ENCODE measurements at places on chromosomes 6 and 20.

GRCh38 chr6:132131758-132132157 is 180.6 kb upstream of the CCN2 start:
- DNase-seq, result peak; percentile 99
- peaks cover 6% of the 10 kb centered on the region for H3K4me1 ChIP-seq
- H3K27me3 ChIP-seq, result no peaks in the 10 kb centered on the region
- no peaks in the 10 kb centered on the region for H3K36me3 ChIP-seq
- H3K4me3 ChIP-seq, result no peak overlapping the region

DNA sequence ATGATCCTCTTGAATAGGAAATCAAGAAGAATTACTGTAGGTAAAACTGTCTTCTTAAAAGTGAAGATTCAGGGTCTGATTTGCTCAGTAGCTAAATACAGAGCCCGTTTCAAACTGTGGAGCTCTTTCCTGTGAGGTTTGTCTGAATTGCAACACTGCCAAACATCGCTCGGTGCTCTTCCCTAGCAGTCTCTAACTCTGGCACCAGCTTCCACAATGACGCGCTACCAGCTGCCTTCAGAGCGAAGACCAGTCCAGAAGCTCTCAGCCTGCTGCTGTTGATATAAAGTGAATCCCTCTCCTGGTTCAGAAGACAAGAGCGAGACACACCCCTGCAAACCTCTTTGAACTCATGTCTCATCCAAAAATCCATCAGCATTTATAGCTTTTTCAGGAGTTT is 447.0 kb downstream of the LMBRD1 start:
- H3K36me3 ChIP-seq, result no peaks in the 10 kb centered on the region
- H3K27me3 ChIP-seq, result no peaks in the 10 kb centered on the region
- DNase-seq, result no peak
- H3K4me1 ChIP-seq, result no peaks in the 10 kb centered on the region

GRCh38 chr6:16183187-16183664 is 54.3 kb downstream of the MYLIP start:
- peaks cover 5% of the 10 kb centered on the region for H3K27me3 ChIP-seq
- H3K36me3 ChIP-seq, result no peaks in the 10 kb centered on the region
- DNase-seq, result peak; percentile 71
- H3K4me3 ChIP-seq, result no peak overlapping the region
- H3K4me1 ChIP-seq, result peaks cover 3% of the 10 kb centered on the region

DNA sequence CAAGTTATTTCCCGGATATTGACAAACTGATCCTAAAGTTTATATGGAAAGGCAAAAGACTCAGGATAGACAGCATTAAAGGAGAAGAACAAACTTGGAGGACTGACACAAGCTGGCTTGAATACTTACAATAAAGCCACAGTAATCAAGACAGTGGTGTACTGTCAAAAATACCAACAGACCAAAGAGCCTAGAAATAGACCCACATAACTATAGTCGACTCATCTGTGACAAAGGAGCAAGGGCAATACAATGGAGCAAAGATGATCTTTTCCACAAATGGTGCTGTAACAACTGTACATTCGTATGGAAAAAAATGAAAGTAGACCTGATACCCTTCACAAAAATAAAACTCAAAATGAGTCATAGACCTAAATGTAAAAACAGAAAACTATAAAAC is 46.0 kb downstream of the ABHD12 start:
- no peak for DNase-seq
- H3K4me1 ChIP-seq, result peaks cover 10% of the 10 kb centered on the region
- no peaks in the 10 kb centered on the region for H3K36me3 ChIP-seq
- H3K27me3 ChIP-seq, result no peaks in the 10 kb centered on the region
- H3K27ac ChIP-seq, result no peak overlapping the region

GRCh38 chr6:119686644-119687043 is 337.1 kb upstream of the MAN1A1 start:
- no peak overlapping the region for H3K4me3 ChIP-seq
- DNase-seq, result no peak
- H3K36me3 ChIP-seq, result no peaks in the 10 kb centered on the region
- no peak overlapping the region for H3K27ac ChIP-seq
- no peaks in the 10 kb centered on the region for H3K27me3 ChIP-seq

DNA sequence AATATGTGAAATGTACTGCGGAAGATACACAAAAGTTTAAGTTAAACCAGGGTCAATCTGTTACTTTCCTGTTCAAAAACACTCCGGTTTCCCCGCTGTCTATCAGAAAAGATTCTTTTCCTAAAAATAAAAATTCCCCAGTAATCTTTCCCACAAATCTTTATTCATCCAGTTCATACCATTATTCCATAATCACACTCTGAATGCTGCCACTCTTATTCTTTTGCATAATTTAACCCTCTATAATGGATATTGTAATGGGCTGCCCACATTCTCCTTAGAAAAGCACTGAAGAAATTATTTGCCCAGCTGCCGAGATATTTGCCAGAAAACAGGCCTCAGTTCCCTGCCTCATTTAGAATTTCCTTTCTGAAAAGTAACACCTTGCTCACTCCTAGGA is 68.6 kb downstream of the EPHA7 start:
- H3K4me1 ChIP-seq, result no peaks in the 10 kb centered on the region
- no peak overlapping the region for H3K4me3 ChIP-seq
- no peak for DNase-seq
- no peaks in the 10 kb centered on the region for H3K27me3 ChIP-seq
